ENCODE measurements at places on chromosomes 16 and 17.
A peak's percentile ranks its signal among the peaks of the same experiment; 100 is the strongest.

- DNase-seq: no peak
These were observed 59.8 kb upstream of the SMIM36 start for GRCh38 chr17:55571095-55571494.

- DNase-seq: no peak
These were observed 8.8 kb downstream of the PRCD start for GRCh38 chr17:76548378-76549214.

GRCh38 chr17:63549289-63549945, 860 bp upstream of the DCAF7 start:
- DNase-seq: no peak

GRCh38 chr16:50696126-50696525, 2.7 kb downstream of the NOD2 start:
- no peak for DNase-seq

- peak; percentile 70 for DNase-seq
These were observed 1.0 kb downstream of the WSB1 start for GRCh38 chr17:27294689-27295630.

- no peak for DNase-seq
These were observed 134.7 kb downstream of the KCNJ12 start for GRCh38 chr17:21510686-21511362.
